H1 (cell line): ENCODE measurements at places on chromosomes 2 and 18. TPM values are rescaled to one million over a fixed set of nuclear protein-coding genes. Genes with fewer than 3 reads are reported as not detected.

DNA sequence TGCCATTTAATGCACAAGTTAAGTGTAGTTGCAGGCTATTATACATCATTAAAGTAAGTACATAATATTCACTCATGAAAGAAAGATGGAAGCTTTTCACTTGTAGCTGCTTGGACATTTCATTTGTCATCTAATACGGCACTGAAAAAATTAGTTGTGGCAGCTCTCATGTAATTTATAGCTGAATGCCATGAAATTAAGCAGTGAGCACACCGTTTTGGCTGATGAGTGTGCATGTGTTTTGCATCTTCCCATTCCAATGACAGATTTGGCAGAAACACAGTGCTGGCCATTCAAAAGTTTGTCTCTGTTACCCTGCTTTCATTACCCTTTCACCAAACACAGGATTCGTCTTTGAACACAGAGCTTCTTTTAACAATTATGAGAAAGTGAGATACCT, 174.0 kb downstream of the PTGR3 start:
- H3K27ac ChIP-seq: no peak overlapping the region
- no peak overlapping the region for H3K4me3 ChIP-seq
- peaks cover 6% of the 10 kb centered on the region for H3K4me1 ChIP-seq
- H3K36me3 ChIP-seq: no peaks in the 10 kb centered on the region
- no peak for DNase-seq
- no peaks in the 10 kb centered on the region for H3K27me3 ChIP-seq

Gene RNF152
- total RNA-seq: 2.2 and 2.7 TPM in 2 replicates

- H3K27me3 ChIP-seq: no peaks in the 10 kb centered on the region
- H3K36me3 ChIP-seq: no peaks in the 10 kb centered on the region
- no peak overlapping the region for H3K4me3 ChIP-seq
- no peak for DNase-seq
Measured at GRCh38 chr2:104826016-104826415, 27.9 kb upstream of the POU3F3 start.

DNA sequence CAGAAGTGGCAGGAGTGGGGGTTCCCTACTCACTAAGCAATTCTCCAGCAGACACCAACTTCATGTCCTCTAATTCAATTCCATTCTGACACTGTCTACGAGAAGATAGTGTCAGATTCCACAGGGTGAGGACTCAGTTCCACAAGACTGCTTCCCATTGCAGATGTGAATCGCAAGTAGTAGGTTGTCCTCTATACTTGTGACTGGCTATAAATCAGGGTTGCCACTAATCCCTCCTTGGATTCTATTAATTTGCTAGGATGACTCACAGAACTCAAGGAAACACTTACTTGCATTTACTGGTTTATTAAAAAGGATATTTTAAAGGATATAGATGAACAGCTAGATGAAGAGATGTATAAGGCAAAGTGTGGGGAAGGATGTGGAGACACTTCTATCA, 184.1 kb upstream of the ACVR2A start:
- H3K27me3 ChIP-seq: no peaks in the 10 kb centered on the region
- H3K36me3 ChIP-seq: no peaks in the 10 kb centered on the region
- H3K4me3 ChIP-seq: no peak overlapping the region
- no peak for DNase-seq

DNA sequence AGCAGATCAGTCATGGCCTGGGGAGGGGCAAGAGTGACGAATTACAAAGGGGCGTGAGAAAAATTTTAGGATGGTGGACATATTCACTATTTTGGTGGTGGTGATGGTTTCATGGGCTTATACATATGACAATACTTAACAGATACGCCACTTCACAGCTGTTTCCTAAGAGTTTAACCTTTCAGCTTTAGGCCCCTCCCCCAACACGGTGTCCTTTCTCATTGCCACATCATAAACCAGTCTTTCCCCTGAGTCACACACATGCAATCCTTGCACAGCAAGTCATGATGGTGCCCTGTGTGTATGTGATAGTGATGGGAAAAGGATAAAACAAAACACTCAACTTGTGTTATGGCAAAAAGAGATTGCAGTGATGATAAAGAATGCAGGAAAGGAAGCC, 47.6 kb upstream of the IL1R1 start:
- no peak for DNase-seq
- no peaks in the 10 kb centered on the region for H3K4me1 ChIP-seq
- H3K27me3 ChIP-seq: no peaks in the 10 kb centered on the region

- H3K27ac ChIP-seq: no peak overlapping the region
- no peaks in the 10 kb centered on the region for H3K36me3 ChIP-seq
- H3K4me3 ChIP-seq: peak overlapping the region; percentile 94
- peak; percentile 76 for DNase-seq
- peaks cover 4% of the 10 kb centered on the region for H3K4me1 ChIP-seq
Measured at GRCh38 chr2:74554820-74555531, 456 bp downstream of the DOK1 start.

GRCh38 chr2:172860336-172860707, 124.7 kb downstream of the RAPGEF4 start:
- no peak overlapping the region for H3K27ac ChIP-seq
- no peak for DNase-seq
- H3K4me1 ChIP-seq: no peaks in the 10 kb centered on the region
- H3K36me3 ChIP-seq: no peaks in the 10 kb centered on the region

GRCh38 chr18:29457316-29457889, 1280.5 kb upstream of the CDH2 start:
- no peaks in the 10 kb centered on the region for H3K4me1 ChIP-seq
- H3K27ac ChIP-seq: no peak overlapping the region
- DNase-seq: no peak
- no peak overlapping the region for H3K4me3 ChIP-seq
- H3K36me3 ChIP-seq: no peaks in the 10 kb centered on the region

- H3K27me3 ChIP-seq: no peaks in the 10 kb centered on the region
- no peak overlapping the region for H3K4me3 ChIP-seq
- no peaks in the 10 kb centered on the region; the same call in 1 of the 2 replicates for H3K36me3 ChIP-seq
- H3K27ac ChIP-seq: no peak overlapping the region
- no peak for DNase-seq
Measured at GRCh38 chr18:62101321-62101721, 85.5 kb downstream of the PIGN start.

GRCh38 chr2:64017811-64018700, 1.2 kb downstream of the VPS54 start:
- no peak for DNase-seq
- no peaks in the 10 kb centered on the region for H3K27me3 ChIP-seq
- peaks cover 7% of the 10 kb centered on the region; the same call in 1 of the 2 replicates for H3K4me1 ChIP-seq
- no peak overlapping the region for H3K27ac ChIP-seq
- H3K36me3 ChIP-seq: no peaks in the 10 kb centered on the region

GRCh38 chr18:55243857-55244256, 284.6 kb upstream of the CCDC68 start:
- H3K36me3 ChIP-seq: no peaks in the 10 kb centered on the region
- no peaks in the 10 kb centered on the region for H3K27me3 ChIP-seq
- H3K27ac ChIP-seq: no peak overlapping the region
- no peaks in the 10 kb centered on the region for H3K4me1 ChIP-seq
- no peak overlapping the region for H3K4me3 ChIP-seq

DNA sequence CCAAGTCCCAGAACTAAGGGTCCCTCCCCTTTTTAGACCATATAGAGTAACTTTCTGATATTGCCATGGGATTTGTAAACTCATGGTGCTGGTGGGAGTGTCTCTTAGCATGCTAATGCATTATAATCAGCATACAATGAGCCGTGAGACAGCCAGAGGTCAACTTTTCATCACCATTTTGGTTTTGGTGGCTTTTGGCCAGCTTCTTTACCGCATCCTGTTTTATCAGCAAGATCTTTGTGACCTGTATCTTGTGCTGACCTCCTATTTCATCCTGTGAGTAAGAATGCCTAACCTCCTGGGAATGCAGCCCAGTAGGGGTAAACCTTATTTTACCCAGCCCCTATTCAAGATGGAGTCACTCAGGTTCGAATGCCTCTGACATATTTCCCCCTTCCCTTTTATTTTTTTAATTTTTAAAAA, 148.2 kb downstream of the PHLPP1 start:
- H3K4me1 ChIP-seq: no peaks in the 10 kb centered on the region
- peaks cover 3% of the 10 kb centered on the region; the same call in 1 of the 2 replicates for H3K36me3 ChIP-seq
- no peak overlapping the region for H3K27ac ChIP-seq
- H3K27me3 ChIP-seq: no peaks in the 10 kb centered on the region
- H3K4me3 ChIP-seq: no peak overlapping the region

GRCh38 chr2:113158884-113159553, 14.8 kb upstream of the PSD4 start:
- peaks cover 12% of the 10 kb centered on the region for H3K27me3 ChIP-seq
- no peak overlapping the region for H3K27ac ChIP-seq
- H3K4me1 ChIP-seq: peaks cover 10% of the 10 kb centered on the region; the same call in 1 of the 2 replicates
- no peaks in the 10 kb centered on the region for H3K36me3 ChIP-seq
- peak; percentile 24 for DNase-seq

GRCh38 chr18:44143072-44143471, 537.6 kb upstream of the SETBP1 start:
- no peaks in the 10 kb centered on the region for H3K36me3 ChIP-seq
- no peak for DNase-seq
- no peak overlapping the region for H3K4me3 ChIP-seq
- no peaks in the 10 kb centered on the region for H3K27me3 ChIP-seq
- no peaks in the 10 kb centered on the region for H3K4me1 ChIP-seq

Gene L3MBTL4
- total RNA-seq: 2.1 and 2.4 TPM in 2 replicates

Gene IRS1
- total RNA-seq: 24.9 and 26.9 TPM in 2 replicates

GRCh38 chr2:203718087-203718486, 11.6 kb downstream of the CD28 start:
- no peak for DNase-seq
- no peak overlapping the region for H3K27ac ChIP-seq
- no peaks in the 10 kb centered on the region for H3K36me3 ChIP-seq
- no peaks in the 10 kb centered on the region for H3K27me3 ChIP-seq

- DNase-seq: no peak
- H3K4me3 ChIP-seq: no peak overlapping the region
- no peaks in the 10 kb centered on the region; the same call in 1 of the 2 replicates for H3K4me1 ChIP-seq
- no peaks in the 10 kb centered on the region for H3K27me3 ChIP-seq
- H3K36me3 ChIP-seq: no peaks in the 10 kb centered on the region
Measured at GRCh38 chr2:163621445-163622004, 114.3 kb downstream of the FIGN start.

- no peak for DNase-seq
- H3K27me3 ChIP-seq: no peaks in the 10 kb centered on the region
- H3K27ac ChIP-seq: no peak overlapping the region
- H3K36me3 ChIP-seq: peaks cover 28% of the 10 kb centered on the region
- H3K4me1 ChIP-seq: no peaks in the 10 kb centered on the region
Measured at GRCh38 chr2:227545990-227546389, 52.7 kb upstream of the SCYGR2 start.

DNA sequence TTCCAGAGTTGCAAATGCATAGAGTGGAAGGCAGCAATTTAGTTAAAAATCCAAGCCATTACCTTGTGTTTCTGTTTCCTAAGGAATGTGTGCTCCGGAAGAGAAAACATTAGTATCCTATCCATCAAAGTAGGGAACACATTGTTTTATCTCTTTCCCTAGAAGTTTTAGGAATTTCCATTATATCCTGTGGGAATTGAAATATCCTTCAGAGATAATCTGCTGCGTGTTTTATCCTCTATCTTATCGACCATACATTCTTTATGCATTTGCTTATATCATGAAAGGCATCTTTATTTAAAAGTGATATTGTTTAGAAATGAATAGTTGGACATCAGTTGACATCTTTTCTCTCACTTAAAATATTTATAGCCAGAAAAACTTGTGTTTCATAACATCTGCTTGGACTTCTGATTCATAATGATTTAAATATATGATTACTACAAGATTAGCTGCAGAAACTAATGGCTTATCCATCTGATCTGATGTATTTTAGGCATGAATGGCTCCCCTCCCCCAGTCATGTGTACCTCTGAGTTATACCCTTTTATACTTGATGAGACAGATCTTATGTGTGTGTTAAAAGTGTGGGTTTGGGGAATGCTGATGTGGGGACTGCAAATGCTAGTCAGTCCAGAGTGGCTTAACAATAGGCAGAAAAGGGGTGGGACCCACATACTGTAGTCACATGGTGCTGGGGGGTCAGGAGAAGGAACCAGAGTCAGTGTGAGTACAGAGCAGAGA, 136.2 kb upstream of the ARHGAP28 start:
- H3K27ac ChIP-seq: no peak overlapping the region
- no peak overlapping the region for H3K4me3 ChIP-seq
- no peak for DNase-seq
- H3K36me3 ChIP-seq: no peaks in the 10 kb centered on the region

DNA sequence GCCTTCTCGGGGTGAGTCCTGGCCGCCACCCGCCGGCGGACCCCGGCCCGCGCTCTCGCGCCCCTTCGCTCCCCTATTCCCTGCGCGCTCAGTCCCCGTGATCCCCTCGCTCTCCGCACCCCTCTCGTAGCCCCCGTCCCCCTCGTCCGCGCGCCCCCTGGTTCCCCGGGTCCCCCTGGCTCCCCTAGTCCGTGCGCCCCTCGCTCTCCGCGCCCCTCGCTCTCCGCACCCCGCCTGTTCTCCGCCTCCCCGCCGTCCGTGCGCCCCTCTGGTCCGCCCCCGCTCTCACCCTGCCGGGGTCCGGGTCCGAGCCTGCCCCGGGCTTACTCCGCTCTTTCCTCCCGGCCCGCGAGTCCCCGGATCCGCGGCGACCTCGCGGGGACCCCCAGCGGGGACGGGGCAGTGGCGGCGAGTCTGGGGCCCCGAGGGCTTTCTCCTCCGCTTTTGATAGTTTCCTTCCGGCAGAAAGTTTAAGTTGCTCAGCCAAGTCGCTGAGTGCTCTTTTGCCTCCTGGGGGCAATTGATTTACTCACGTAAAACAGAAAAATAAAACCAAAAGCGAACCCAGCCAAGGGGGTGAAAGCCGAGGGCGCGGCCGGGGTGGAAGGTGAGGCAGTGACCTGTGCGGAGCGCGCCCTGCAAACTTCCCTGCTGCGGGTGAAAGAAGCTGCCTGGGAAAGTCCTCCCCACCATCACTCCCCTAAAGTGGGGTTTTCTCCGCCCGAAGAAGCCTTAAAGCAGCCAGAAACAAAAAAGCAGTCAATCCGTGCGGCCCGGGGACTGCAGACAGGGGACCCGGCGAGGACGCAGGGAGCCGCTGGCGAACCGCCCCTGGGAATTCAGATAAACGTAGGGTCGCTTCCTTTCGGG, 568 bp downstream of the RAB31 start:
- H3K27ac ChIP-seq: no peak overlapping the region
- peaks cover 4% of the 10 kb centered on the region for H3K4me1 ChIP-seq
- peak overlapping the region; percentile 83 for H3K4me3 ChIP-seq
- DNase-seq: no peak
- no peaks in the 10 kb centered on the region for H3K36me3 ChIP-seq

Gene NABP1
- 4.8 and 5.0 TPM in 2 replicates for total RNA-seq

GRCh38 chr2:44778671-44779476, 162.6 kb upstream of the SIX3 start:
- peaks cover 31% of the 10 kb centered on the region for H3K4me1 ChIP-seq
- H3K27me3 ChIP-seq: no peaks in the 10 kb centered on the region; the same call in 1 of the 2 replicates
- DNase-seq: peak; percentile 73
- H3K27ac ChIP-seq: no peak overlapping the region; the same call in 1 of the 2 replicates
- peak overlapping the region; percentile 6 for H3K4me3 ChIP-seq

Gene SFT2D3
- 7.1 and 7.3 TPM in 2 replicates for total RNA-seq

Gene TLX2
- 0.15 and 0.17 TPM in 2 replicates for total RNA-seq

Gene TDRD15
- total RNA-seq: not detected in 2 replicates

Gene ADNP2
- 61.1 and 61.6 TPM in 2 replicates for total RNA-seq

Gene ABHD3
- 9.0 and 12.1 TPM in 2 replicates for total RNA-seq

Gene CNTNAP5
- total RNA-seq: 0.17 and 0.76 TPM in 2 replicates

Gene NEURL3
- not detected in 2 replicates for total RNA-seq

- no peaks in the 10 kb centered on the region for H3K36me3 ChIP-seq
- H3K4me3 ChIP-seq: no peak overlapping the region
- no peaks in the 10 kb centered on the region for H3K4me1 ChIP-seq
- no peaks in the 10 kb centered on the region for H3K27me3 ChIP-seq
Measured at GRCh38 chr2:189022492-189022891, 48.3 kb downstream of the COL3A1 start.

Gene HOXD10
- total RNA-seq: not detected in 2 replicates

- no peak overlapping the region for H3K4me3 ChIP-seq
- no peaks in the 10 kb centered on the region for H3K4me1 ChIP-seq
- H3K27ac ChIP-seq: no peak overlapping the region
- H3K36me3 ChIP-seq: no peaks in the 10 kb centered on the region
- no peaks in the 10 kb centered on the region for H3K27me3 ChIP-seq
Measured at GRCh38 chr18:72840109-72840508, 27.7 kb downstream of the NETO1 start.

Gene ZNF892
- total RNA-seq: 10.7 and 10.8 TPM in 2 replicates
